GF-D8 (cell line): ENCODE measurements at places on chromosomes 7 and 10.

- no peak for DNase-seq
Measured at GRCh38 chr7:2445047-2445446, 31.2 kb downstream of the GRIFIN start.

DNA sequence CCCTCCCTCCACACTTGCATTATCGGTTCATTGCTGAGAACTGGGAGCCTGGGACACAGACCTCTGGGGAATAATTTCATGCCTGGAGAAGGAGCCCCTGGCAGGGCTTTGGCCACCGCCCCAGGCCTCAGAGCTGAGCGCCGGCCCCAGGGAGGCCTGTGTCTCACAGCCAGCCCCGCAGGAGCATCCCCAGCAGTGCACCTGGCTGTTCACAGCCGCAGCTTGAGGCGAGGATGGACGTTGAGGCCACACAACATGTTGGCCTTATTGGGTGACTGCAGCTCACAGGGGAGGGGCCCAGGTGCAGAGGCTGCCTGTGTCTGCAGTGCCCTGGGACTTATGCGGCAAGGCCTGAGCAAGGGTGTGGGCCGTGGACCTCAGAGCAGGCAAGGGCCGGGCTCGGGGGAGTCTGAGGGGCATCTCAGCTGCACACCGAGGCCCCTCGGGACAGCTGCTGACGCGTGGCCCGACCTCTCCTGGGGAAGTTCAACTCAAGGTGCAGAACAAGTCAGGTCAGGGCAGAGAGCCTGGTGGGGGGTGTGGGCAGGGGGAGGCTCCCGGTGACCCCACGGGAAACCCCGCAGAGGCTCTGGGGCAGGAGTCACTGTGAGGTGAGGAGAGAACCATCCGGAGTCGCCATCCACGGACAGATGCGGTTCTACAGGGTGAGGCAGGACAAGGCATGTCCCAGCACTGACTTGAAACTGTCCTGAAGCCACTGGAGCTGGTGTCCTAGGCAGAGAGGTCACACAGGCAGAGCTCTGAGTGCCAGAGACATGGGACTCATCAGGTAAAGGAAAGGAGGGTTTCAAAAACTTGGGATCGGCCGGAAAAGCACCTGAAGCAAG lies 13.1 kb upstream of the UBE3C start:
- DNase-seq = no peak

- DNase-seq = no peak
Measured at GRCh38 chr7:66145400-66146104, 30.9 kb downstream of the CRCP start.

DNA sequence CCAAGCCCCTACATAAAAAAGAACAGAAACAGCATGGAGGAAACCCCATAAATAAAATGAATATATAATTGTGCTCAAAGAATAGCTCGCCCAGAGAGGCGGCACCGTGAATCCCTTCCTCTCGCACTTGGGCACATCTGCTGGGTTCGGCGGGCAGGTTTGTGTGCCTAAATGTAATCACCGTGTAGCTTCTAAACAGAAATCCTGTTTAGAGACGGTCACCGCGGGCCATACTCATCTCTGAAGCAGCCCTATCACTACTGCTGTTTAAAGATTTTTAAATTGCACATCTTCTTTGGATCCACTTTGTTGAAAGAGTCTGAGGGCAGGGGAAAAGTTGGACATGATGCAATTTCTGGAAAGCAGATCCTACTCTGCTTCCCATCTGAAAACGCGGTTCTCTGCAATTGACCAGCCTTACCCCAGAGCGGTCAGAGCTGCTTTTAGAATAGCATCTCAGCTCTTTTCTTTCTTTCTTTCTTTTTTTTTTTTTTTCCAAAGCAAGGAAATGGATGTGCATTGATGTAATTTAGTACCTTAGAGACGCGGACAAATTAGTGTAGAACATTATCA lies 6.4 kb downstream of the DRGX start:
- no peak for DNase-seq

- DNase-seq = no peak
Measured at GRCh38 chr10:14658331-14659127, 116.2 kb downstream of the FAM107B start.

DNA sequence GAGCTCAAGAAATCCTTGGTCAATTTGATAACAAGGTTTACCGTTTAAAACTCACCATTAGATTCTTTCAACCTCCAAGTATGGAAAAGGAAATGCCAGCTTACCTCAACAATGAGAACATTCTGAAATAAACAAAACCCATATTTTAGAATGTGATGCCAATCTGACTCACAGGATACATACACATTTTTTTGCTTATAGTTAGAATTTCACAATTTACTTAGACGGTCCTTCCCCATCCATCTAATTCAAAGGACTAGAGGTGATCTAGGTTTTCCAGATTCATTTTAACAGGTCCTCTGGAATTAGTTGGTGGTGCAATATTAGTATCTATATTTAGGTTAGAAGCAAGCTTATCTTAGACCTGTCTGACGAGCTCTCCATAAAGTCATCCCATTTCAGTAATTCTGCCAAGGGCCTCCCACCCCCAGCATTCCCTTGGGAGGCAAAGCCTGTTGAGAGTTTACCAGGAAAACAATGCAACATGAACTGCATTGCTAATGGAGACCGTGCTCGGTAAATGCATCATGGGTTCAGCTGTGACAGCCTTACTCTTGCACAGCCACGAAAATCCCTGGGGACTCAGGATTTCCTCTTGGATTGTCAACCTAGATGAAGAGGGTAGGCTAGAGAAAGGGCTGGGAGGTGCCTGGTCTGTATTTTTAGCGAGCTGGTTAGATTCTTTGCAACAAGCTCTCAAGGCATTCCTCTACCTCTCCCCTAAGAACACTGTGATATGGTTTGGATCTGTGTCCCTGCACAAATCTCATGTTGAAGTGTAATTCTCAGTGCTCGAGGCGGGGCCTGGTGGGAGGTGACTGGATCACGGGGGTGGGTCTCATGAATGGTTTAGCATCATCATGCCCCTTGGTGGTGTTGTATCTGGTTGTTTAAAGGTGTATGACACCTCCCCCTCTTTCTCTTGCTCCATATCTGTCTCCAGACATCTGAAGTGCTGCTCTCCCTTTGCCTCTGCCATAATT lies 93.8 kb downstream of the PRTFDC1 start:
- no peak for DNase-seq

GRCh38 chr10:122485670-122486069 lies 24.3 kb downstream of the HTRA1 start:
- no peak for DNase-seq

GRCh38 chr10:130025811-130026485 lies 61.9 kb upstream of the EBF3 start:
- DNase-seq = no peak

- no peak for DNase-seq
Measured at GRCh38 chr10:131071721-131072120, 239.8 kb downstream of the TCERG1L start.

DNA sequence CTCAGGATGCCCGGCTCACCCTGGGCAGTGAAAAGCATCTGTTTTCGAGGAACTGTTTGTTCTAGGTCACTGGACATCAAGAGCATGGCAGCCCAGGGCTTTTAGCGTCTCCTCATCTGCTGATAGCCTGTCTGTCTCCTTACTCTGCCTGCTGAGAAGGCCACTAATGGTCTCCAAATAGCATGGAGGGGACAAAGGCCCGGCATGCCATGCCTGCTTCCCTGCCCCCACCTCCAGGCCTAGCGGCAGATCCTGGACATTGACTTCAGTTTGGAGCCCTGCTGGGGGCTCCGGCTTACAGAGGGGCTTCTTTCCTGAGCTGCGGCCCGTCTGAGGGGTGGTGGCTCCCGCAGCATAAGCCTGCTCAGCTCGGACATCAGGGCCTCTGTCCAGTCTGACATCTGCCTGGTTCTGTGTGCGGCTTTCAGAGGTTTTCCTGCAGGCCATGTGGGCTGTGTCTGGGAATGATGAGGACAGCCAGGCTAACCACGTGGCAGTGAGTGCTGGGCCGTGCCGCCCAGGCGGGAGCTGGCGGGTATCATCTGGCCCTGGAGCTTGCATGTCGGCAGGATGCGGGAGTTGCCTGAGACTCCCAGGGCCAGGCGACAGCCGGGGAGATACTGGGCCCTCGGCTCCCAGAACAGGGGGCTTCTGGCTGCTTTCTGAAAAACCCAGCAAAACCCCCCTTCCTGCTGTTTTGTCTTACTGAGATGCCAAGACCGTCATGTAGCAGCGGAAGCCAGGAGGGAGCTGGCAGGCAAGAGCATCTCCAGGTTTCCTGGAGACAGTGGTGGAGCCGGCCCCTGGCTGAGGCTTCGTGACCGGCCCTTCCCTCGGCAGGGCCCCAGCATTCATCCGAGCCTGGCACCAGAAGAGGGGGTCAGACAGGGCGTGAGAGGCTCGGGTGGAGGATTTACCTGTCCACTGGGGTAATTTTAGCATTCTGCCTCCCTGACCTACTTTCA lies 9.2 kb downstream of the PFKFB3 start:
- DNase-seq = no peak

DNA sequence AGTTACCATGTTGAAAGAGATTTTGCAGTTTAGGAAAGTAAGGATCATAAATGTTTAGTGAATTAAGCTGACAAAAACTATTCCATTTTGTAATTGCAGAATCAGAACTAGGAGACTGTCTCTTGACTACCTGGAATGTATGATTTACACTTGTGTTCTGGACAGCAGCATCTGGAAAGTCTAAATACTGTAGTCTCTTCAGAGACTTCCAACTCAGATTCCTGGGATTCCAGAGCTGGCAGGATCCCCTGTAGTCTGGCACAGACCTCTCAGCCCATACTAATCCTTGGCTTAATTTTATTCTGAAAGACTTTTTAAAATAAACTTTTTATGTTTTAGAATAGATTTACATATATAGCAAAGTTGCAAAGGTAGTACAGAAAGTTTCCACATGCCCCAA lies 452.7 kb downstream of the DPP6 start:
- no peak for DNase-seq

- DNase-seq = no peak
Measured at GRCh38 chr7:135964274-135964673, 12.9 kb downstream of the MTPN start.

GRCh38 chr10:4767033-4767814 lies 58.8 kb upstream of the AKR1E2 start:
- no peak for DNase-seq

- DNase-seq = no peak
Measured at GRCh38 chr7:140537750-140538482, 58.6 kb upstream of the MKRN1 start.

GRCh38 chr10:45404087-45404769 lies 30.2 kb downstream of the ALOX5 start:
- DNase-seq = peak; percentile 99

DNA sequence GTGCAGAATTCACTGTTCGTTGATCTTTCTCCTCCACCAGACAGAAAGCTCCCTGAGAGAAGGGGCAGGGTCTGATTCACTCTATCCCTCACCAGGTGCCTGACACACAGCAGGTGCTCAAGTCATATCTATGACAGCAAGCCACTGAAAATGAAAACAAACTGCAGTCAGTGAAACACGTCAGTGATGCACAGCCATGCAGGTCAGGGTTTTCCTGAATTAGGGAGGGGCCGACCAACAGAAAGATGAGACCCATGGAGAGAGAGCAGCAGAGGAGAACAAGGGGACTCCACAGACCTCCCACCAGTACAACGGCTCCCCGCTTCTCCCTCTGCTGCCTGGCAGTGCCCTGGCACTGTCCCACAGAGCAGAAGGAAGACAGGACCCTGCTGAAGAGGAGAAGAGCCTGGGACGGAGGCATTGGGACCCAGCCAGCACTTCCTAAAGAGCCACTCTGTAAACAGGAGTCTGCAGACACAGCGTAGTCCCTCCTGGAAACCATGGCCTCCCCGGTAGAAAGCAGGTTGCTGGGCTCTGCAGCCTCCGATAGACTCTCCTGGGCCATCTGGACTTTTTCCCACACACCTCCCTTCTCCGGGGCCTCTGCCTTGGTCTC lies 50.3 kb downstream of the FAM53B start:
- no peak for DNase-seq

DNA sequence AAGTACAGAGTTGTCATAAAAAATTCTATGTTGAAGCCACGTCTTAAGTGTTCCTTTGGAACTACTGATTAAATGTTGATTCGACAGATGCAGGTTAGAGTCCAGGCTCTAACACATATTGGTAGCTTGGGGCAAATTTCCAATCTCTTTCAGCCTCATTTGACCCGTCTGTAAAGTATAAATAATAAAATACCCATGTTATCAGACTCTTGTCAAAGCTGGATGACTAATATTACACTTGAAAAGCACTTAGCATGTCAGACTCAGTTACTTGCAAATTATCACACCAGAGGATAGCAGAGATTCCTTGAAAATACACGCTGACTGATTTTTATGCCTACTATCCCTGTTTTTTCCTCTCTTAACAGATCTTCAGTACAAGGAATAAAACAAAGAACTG lies 18.1 kb upstream of the MACC1 start:
- DNase-seq = no peak

DNA sequence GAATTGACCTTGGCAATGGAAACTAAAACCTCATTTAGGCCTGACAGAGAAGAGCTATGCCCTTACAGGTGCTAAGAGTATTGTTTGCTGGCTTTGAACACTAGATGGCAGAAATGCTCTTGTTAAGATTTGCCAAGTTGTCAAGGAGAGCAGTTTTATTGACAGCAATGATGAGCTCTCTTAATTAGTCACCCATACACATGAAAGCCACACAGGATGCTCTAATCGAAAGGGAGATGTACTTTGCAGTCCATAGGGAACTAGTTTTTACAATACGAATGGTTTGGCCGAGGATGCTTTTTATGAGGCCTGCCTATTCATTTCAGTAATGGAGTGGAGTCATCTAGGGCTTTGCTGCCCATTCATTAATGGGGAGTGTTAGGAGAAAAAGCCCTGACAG lies 45.4 kb upstream of the MBL2 start:
- DNase-seq = no peak

- no peak for DNase-seq
Measured at GRCh38 chr10:20254078-20254477, 437.8 kb downstream of the PLXDC2 start.

- no peak for DNase-seq
Measured at GRCh38 chr10:131174211-131174565, 137.3 kb downstream of the TCERG1L start.

- DNase-seq = peak; percentile 16
Measured at GRCh38 chr7:96287132-96287531, 34.8 kb downstream of the SLC25A13 start.

- no peak for DNase-seq
Measured at GRCh38 chr7:130377178-130377577, 3.1 kb upstream of the CPA1 start.

GRCh38 chr10:114002422-114002821 lies 41.2 kb upstream of the ADRB1 start:
- no peak for DNase-seq
